Effector memory CD8-positive, alpha-beta T cell (primary cell): ENCODE measurements at places on chromosomes 6 and 20.
A peak's percentile ranks its signal among the peaks of the same experiment; 100 is the strongest.

- no peak for DNase-seq
These were observed 28.0 kb downstream of the STX11 start for GRCh38 chr6:144178323-144178722.

DNA sequence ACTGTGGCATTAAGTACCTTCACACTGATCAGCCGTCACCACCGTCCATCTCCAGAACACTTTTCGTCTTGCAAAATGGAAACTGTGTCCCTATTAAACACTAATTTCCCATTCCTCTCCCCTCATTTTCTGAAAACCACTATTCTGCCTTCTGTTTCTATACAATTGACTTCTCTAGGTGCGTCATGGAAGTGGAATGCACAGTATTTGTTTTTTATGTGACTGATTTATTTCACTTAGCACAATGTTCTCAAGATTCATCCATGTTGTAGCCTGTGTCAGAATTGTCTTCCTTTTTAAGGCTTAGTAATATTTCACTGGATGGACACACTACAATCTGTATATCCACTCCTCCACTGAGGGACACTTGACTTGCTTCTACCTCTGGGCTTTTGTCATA, 53.8 kb upstream of the PDE10A start:
- DNase-seq: no peak

GRCh38 chr6:7145885-7146828, 38.4 kb downstream of the RREB1 start:
- DNase-seq: no peak

- DNase-seq: peak; percentile 37
These were observed 47.3 kb upstream of the TNFAIP3 start for GRCh38 chr6:137819740-137820139.

DNA sequence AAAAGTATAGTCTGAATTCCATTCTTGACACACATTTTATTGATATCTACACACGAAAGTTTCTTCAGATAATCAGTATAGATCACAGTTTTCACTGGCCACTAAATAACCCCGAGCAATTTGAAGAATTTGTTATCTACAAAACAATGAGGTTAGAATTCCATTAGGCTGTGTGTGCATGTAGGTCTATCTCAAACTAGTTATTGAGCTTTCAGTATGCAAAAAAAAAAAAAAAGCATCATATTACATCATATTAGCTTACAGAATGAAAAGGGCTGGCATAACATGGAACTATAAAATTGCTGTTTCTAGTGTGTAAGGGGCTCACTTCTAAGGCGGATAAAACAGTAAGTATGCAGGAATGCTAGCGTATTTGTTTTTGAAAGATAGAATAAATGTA, 59.5 kb upstream of the ADGRG6 start:
- no peak for DNase-seq

DNA sequence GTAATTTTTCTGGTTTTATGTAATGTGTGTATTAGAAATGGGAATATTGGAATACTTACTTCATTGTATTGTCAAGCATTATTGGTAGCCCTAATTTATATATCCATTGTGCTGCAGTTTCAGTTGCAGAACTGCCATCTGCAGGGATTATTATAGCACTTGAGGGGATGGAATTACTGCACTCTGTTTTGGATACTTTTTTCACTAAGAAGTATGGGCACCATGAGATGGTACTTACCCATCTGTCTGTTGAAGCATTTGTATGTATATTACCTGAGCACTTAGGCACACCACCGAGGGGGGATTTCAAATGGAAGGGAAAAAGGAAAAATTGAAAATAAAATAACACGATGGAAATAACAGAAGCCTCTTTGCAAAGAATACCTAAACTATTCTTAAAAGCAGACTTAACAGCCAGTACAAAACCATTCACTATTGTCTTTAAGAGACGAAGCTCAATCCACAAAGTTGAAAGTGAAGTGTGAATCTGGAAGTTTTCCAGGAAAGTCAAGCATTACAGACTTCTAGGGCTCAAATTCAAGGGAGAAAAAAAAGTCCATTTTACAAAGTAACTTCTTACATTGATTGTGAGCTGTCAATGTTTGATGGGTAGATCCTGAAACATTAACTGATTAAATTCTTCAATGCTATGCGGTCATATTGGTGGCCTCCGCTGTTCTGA, 318.7 kb downstream of the SOX4 start:
- no peak for DNase-seq

GRCh38 chr20:58988565-58988882, 7.5 kb downstream of the NELFCD start:
- no peak for DNase-seq

DNA sequence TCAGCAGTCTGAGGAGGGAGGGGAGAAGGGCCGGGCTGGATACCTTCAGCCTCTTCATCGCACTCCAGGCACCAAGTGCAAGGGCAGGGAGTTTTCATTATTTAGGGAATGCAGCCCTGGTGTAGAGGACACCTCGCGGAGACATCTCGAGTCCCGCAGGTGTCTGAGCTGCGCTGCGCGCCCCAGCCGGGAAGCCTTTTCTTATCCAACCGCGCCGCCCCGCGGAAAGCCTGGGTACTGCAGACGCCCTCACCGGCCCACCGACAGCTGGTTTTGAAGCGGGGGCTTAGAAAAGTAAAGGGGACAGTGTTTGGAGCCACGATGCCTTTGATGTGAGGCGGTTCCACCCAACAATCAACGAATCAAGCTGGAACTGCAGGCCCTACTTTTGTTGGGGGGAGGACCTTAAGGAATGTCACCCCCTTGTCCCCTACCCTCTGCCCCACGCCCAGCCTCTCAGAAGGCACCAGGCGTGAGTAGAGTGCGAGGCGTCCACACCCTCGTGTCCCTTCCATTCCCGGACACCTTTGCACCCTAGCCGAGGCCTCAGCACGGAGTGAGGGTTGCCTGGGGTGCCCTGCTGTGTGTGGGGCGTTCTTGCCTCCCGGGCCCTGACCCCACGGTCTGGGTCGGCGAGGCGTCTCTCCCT, 8.6 kb downstream of the NKX2-2 start:
- DNase-seq: peak; percentile 69

GRCh38 chr20:62595491-62595890, 46.8 kb upstream of the SLCO4A1 start:
- DNase-seq: no peak

DNA sequence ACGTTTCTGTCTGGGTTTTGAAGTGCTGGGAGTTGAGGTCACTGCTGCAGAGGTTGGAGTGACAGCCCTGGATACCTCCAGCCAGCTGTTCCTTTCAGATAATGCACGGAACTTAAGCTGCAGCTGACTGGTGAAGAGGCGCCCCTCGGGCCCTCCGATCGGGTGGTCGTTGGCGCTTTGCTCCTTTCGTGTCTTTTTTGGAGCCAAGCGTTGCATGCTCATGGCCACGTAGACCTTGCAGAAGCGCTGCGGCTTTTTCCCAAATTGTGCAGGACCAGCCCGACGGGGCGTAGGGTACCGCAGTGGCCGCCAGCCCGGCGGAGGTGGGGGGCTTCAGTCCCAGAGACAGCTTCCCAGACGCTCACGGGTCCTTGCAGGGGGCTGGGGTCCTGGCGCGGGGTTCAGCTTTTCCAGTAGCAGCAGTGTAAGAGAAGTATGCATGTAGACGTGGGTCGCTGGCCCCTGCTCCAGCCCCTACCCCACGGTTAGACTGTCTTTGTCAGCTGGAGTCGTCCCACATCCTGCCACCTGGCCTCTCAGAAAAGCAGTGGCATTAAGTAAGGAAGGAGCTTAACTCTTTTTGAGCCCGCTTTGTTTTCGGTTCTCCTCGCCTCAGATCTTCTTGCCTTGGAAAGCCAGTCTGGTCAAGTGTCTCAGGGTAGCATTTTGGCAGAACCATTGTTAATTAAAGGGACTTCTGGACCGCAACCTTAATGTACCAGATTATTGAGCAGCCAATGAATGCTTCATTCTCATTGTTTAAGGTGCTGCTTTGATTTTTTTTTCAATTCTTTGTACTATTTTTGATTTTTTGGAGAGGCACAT, 838 bp downstream of the TNFAIP3 start:
- peak; percentile 58 for DNase-seq

DNA sequence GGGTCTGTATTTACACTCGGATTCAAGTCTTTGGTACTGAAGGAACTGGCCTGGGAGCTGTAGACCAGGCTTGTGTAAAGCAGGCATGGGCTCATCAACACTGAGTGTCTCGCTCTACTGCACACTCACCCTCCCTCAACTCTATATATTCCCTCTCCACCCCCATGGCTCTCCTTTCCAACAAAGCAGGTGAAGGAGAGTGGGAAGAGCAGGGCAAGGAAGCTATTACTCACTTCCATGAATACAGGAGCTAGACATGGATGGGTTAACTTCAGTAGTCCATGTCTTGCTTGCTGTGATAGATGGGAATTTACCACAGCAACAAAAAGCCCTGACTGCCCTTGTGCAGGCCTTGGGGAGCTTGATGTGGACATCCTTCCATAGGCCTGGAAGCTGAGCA, 20.7 kb upstream of the SLC2A12 start:
- no peak for DNase-seq

- DNase-seq: no peak
These were observed 39.3 kb upstream of the RNF144B start for GRCh38 chr6:18347866-18348265.

GRCh38 chr6:144602523-144603180, 317.5 kb downstream of the UTRN start:
- DNase-seq: no peak

DNA sequence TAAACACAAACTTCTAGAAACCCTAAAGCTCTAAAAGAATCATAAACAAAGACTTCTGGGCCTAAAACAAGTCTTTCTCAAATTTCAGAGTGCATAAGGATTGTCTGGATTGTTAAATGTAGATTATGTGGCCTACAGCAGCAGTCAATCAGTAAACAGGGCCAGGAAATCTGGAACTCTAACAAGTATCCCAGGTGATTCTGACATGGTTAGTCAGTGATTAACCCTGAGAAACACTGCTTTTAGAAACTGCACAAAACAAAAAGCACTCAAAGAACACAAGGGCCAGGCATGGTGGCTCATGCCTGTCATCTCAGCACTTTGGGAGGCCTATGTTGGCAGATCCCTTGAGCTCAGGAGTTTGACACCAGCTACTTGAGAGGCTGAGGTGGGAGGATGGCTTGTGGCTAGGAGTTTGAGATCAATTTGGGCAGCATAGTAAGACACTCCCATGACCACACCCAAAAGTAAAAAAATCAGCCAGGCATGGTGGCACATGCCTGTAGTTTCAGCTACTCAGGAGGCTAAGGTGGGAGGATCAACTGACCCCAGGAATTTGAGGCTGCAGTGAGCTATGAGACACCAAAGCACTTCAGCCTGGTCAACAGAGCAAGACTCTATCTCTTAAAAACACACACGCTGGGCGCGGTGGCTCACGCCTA, 5.9 kb downstream of the MED20 start:
- no peak for DNase-seq

DNA sequence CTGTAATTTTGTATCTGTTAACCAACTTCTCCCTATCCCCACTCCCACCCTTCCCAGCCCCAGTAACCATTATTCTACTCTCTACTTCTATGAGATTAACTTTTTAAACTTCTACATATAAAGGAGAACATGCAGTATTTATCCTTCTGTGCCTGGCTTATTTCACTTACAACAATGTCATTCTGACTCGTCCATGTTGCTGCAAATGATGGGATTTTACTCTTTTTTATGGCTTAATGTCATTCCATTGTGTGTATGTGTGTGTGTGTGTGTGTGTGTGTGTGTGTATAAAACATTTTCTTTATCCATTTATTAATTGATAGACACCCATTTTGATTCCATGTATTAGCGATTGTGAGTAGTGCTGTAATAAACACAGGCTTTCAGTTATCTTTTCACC, 76.1 kb downstream of the COL19A1 start:
- no peak for DNase-seq

- DNase-seq: no peak
These were observed 8.9 kb downstream of the CYP21A2 start for GRCh38 chr6:32047084-32047478.

GRCh38 chr6:119043265-119043664, 35.2 kb downstream of the FAM184A start:
- DNase-seq: no peak

DNA sequence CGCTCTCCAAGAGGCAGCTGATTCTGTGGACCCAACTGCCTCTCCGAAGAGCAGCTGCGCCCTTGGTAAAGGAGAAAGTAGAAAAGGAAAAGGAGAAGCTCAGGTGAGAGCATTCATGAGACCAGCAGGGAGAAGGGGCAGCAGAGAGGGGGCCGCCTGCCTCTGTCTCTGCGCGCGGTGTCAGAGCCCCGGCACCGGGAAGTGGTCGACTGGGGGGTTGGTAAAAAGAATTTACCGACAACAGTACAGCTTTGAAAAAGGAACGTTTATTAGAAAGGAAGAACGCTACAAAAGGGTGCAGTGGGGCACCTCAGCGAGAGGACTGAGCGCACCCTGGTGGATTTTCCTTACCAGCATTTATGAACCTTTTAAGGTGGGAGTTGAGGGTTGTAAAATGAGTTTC, 61.9 kb downstream of the GPR6 start:
- peak; percentile 11 for DNase-seq

GRCh38 chr6:165556116-165556843, 106.8 kb downstream of the PDE10A start:
- no peak for DNase-seq

- no peak for DNase-seq
These were observed 532.6 kb downstream of the CBLN4 start for GRCh38 chr20:55472704-55473103.

DNA sequence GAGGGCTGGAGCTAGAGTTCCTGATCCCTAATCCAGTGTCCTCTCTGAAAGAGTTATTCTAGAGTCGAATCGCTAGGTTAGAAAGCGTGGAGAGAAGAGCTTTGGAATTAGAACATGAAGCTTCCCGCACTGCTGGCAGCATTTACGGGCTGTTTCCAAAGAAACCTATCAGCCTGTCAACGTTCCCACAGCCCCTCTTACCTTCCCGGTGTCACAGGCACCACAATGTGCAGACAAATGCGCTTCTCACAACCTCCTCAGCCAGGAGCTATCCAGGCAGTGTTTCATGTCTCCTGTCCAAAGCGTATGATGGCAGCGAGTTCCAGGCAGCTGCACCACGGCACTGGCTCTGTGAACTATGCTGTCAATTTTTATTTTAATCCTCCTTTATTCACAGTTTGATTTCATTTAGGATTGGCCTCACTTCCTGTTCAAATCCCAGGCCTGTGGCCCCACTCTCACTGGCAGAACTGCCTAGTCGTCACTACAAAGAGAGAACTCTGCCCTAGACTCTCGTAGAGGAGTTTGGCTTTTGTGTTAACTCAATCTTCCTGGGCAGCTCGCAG, 322.8 kb upstream of the SOX4 start:
- DNase-seq: no peak

DNA sequence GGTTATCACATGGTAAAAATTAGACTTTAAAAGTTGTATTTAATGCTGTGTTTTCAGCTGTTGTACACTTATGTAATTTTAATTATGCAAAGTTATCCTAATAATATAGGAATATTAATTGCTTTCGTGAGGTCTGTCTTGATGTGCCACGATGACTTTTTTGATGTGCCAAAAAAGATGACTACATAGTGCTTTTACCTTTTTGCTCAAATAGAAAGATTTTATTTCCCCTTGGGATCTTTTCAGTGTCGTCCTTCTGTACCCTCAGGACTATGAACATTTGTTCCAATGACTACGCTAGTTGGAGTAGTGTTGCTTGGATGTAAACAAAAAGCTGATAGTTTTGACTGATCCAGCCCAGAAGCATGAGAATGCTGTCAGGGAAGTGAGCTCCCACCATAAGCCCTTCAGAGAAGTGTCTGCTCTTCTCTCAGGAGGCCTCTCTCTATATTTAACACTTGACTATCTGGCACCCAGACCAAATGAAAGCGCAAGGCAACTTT, 1.2 kb upstream of the CD164 start:
- no peak for DNase-seq
